ENCODE measurements at places on chromosomes 2 and 18. TPM values are rescaled to one million over a fixed set of nuclear protein-coding genes. Genes with fewer than 3 reads are reported as not detected.

The ZNF2 gene
- 2.9 TPM for polyA plus RNA-seq

The CPLX4 gene
- not detected for polyA plus RNA-seq

The HTR2B gene
- not detected for polyA plus RNA-seq

The GPR75 gene
- 5.9 TPM for polyA plus RNA-seq

The DYSF gene
- 0.12 TPM for polyA plus RNA-seq

The SEPTIN10 gene
- polyA plus RNA-seq: 0.56 TPM

The IL36B gene
- not detected for polyA plus RNA-seq

The NPAS2 gene
- polyA plus RNA-seq: 0.48 TPM

The PSTPIP2 gene
- polyA plus RNA-seq: 0.37 TPM

The HEATR5B gene
- polyA plus RNA-seq: 54.8 TPM

The CD8A gene
- polyA plus RNA-seq: 0.49 TPM

The BCL11A gene
- polyA plus RNA-seq: 81.8 TPM

The GPR148 gene
- polyA plus RNA-seq: not detected

The PPP1R1C gene
- not detected for polyA plus RNA-seq

The VIL1 gene
- polyA plus RNA-seq: not detected

The B3GNT7 gene
- 4.1 TPM for polyA plus RNA-seq

The CCNT2 gene
- 27.6 TPM for polyA plus RNA-seq

The TTN gene
- 1.0 TPM for polyA plus RNA-seq

The TRABD2A gene
- 17.7 TPM for polyA plus RNA-seq

The ANKRD62 gene
- polyA plus RNA-seq: not detected

The EN1 gene
- polyA plus RNA-seq: not detected

The ADD2 gene
- polyA plus RNA-seq: 15.9 TPM

The WDR12 gene
- 7.1 TPM for polyA plus RNA-seq

Measured in B cell (primary cell).